Stimulated activated CD4-positive, alpha-beta T cell treated with anti-CD3 and anti-CD28 coated beads, Interleukin-15, amount 100 ng/mL, for 48 hours (primary cell): ENCODE measurements at places on chromosomes 5 and 9.

DNA sequence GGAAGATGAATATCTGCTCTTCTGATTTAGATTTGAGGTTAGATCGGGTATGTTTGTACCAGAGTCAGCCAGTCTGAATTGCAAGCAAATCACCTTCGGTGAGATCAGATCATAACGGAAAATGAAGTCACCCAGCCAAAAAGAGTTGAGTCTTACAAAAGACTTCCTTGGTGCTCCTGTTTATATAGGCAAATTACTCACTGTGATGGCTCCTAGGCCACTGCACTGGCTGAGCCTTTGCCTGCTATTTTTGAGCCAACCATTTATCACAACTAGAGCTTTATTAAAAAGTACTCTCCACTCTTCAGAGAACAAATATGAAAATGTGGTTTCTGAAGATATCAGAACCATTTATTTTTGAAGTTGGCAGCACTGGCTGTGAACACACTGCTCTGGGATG is 277.7 kb upstream of the PCSK5 start:
- no peak for DNase-seq

DNA sequence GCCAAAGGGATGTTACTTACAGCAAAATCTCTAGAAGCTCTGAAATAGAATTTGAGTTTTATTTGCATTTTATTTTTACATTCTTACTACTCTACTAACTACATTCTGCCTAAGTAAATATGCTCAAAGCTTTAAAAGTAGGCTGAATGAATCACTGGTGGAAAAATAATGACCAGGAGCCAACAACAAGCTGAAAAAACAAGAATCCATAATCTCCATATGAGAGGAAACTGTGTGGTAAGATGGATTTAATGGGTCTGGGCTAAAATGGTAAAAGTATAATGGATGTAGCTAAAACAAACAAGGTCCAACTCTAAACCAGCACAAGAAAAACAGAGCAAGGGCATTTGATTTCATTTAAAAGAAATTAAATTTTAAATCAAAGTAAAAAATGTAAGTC is 525.8 kb upstream of the FTMT start:
- DNase-seq, result no peak

- DNase-seq, result no peak
Measured at GRCh38 chr9:38107811-38108304, 38.8 kb upstream of the SHB start.

GRCh38 chr9:6054280-6055099 is 39.1 kb upstream of the RANBP6 start:
- DNase-seq, result peak; percentile 31

- DNase-seq, result no peak
Measured at GRCh38 chr9:98173181-98173580, 19.3 kb downstream of the CORO2A start.
